ENCODE measurements at places on chromosomes 3 and 15. TPM values are rescaled to one million over a fixed set of nuclear protein-coding genes. Genes with fewer than 3 reads are reported as not detected.

SPATA12 gene
- total RNA-seq = under 0.01 TPM

VGLL3 gene
- 3.2 TPM for total RNA-seq

STAC gene
- total RNA-seq = not detected

WNT5A gene
- total RNA-seq = 0.30 TPM

IGSF10 gene
- total RNA-seq = under 0.01 TPM

UNC13C gene
- not detected for total RNA-seq

STRA6 gene
- total RNA-seq = 0.32 TPM

SLC12A8 gene
- 0.65 TPM for total RNA-seq

LINS1 gene
- 8.4 TPM for total RNA-seq

TAGLN3 gene
- total RNA-seq = not detected

SV2B gene
- total RNA-seq = not detected

HGD gene
- total RNA-seq = 0.32 TPM

CYP8B1 gene
- total RNA-seq = not detected

TTLL13 gene
- total RNA-seq = not detected
